Peyer's patch (tissue), 4 donors: ENCODE measurements at places on chromosomes 11 and 22.
A peak's percentile ranks its signal among the peaks of the same experiment; 100 is the strongest.

GRCh38 chr22:27309697-27310096, 491.9 kb downstream of the MN1 start:
- DNase-seq, result no peak

GRCh38 chr22:50146439-50147238, 23.9 kb upstream of the PANX2 start:
- DNase-seq, result peak; percentile 75

GRCh38 chr11:103877221-103877620, 159.2 kb upstream of the DDI1 start:
- DNase-seq, result no peak

GRCh38 chr22:41834005-41834944, 1.4 kb downstream of the SREBF2 start:
- DNase-seq, result no peak

- DNase-seq, result no peak
These were observed 8.5 kb upstream of the DENND5A start for GRCh38 chr11:9273376-9274336.

- DNase-seq, result no peak
These were observed 235.4 kb upstream of the NARS2 start for GRCh38 chr11:78809931-78810541.

- no peak for DNase-seq
These were observed 38.8 kb downstream of the MARK2 start for GRCh38 chr11:63877658-63878241.

DNA sequence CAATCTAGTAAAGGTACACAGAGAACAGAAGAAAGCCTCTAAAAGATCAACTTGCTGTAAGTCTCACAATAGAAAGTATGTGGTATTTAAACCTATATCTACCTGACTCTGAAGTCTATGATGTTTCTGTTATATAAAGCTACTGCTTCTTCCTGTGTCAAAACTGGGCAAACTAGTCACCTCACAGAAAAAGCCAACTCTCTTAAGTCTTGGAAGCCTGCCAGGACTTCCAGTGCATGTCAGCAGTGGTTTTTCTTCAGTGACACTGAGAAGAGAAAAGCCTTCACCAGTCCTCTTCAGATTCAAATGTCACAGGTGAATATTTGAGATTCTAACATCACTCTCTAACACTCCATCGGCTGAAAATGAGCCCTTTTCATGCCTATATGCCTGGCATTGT, 808.0 kb downstream of the DLG2 start:
- no peak for DNase-seq

- DNase-seq, result no peak
These were observed 759.0 kb upstream of the API5 start for GRCh38 chr11:42552786-42553185.

DNA sequence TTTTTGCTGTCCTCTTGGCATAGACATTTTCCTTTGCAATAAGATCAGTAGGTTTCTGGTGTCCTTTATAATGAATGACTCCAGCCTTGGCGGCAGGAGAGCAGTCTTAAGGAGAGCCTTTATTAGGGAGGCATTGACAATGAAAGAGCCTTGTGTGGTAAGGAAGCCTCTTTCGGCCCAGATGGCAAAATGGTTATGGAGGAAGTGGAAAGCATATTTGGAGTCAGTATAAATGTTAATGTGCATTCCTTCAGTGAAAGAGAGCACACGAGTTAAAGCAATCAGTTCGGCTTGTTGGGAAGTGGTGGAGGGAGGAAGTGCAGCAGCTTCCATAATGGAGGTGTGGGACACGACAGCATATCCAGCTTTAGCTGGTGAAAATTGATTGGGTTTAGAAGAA, 18.1 kb upstream of the ANO1 start:
- no peak for DNase-seq

DNA sequence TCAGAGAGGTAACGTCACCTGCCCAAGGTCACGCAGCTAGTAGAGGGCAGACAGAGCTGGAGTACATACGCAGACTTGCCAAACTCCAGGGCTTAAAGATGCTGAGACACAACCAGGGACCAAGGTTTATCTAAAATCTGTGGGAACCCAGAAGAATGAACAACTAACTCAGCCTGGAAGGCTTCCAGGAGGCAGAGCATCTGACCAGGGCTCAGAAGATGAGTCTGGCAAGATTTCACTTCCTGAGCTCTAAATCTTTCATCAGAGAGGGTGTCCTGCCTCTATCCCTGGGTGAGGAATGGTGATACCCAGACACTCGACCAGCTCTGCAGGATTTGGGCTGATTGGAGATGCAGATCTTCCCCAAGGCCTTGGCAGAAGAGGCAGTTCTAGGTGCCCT, 9.1 kb downstream of the GAL3ST1 start:
- no peak for DNase-seq

- DNase-seq, result no peak
These were observed 145.6 kb downstream of the WT1 start for GRCh38 chr11:32289701-32290100.

- no peak for DNase-seq
These were observed 350.1 kb downstream of the GUCY1A2 start for GRCh38 chr11:106668147-106668546.

- DNase-seq, result no peak
These were observed 27.1 kb downstream of the OR10A6 start for GRCh38 chr11:7903940-7904339.

- no peak for DNase-seq
These were observed 44.7 kb downstream of the REXO2 start for GRCh38 chr11:114483929-114484328.

- no peak for DNase-seq
These were observed 39.0 kb upstream of the KIRREL3 start for GRCh38 chr11:127039591-127039990.

GRCh38 chr11:8252388-8252787, 11.3 kb downstream of the LMO1 start:
- DNase-seq, result peak; percentile 19

GRCh38 chr22:50046481-50047245, 11.4 kb downstream of the TTLL8 start:
- DNase-seq, result no peak

GRCh38 chr11:12329797-12330196, 47.6 kb upstream of the PARVA start:
- no peak for DNase-seq

- no peak for DNase-seq
These were observed 86.4 kb downstream of the GRK3 start for GRCh38 chr22:25650833-25651232.

- DNase-seq, result no peak
These were observed 46.3 kb downstream of the ANO1 start for GRCh38 chr11:70124321-70125000.

DNA sequence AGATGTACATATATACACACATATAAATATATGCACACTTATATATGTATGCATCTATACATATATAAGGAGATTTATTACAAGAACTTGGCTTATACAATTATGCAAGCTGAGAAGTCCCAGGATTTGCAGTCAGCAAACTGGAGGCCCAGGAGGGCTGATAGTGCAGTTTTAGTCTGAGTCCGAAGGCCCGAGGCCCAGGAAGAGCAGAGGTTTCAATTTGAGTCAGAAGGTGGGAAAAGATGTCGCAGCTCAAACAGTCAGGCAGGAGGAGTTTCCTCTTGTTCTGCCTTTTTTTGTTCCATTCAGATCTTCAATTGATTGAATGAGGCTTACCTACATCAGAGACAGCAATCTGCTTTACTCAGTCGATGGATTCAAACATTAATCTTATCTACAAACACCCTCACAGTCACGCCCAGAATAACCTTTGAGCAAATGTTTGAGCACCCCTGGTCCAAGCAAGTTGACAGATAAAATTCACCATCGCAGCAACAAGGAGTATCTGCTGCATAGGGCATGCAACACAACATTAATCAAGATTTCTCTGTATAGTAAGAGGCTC, 4.0 kb upstream of the SGSM1 start:
- no peak for DNase-seq
